Hematopoietic multipotent progenitor cell treated with erythropoietin and hydrocortisone succinate and interleukin-3 and kit ligand, for 8 days (in vitro differentiated cells): ENCODE measurements at places on chromosomes 3 and 15.

GRCh38 chr3:180575571-180575970 lies 26.4 kb upstream of the TTC14 start:
- no peak for DNase-seq

- no peak for DNase-seq
Measured at GRCh38 chr3:137771401-137772213, 7.5 kb downstream of the SOX14 start.

DNA sequence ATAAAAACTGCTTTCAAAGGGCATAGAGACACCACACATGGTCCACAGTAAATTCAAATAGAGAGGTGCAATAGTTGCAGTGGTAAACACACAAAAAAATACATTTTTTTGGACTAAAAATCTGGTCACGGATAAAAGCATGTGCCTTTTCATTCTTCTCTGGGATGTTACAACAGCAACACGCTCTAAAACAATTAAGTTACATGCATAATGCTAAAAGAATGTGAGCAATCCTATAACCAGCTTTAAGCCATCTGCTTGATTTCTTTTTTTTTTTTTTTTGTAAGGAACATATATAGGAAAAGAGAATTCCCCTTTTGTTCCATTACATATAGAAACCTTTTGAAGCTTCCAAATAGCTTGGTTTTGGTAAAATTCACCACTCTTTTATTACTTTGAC lies 20.0 kb downstream of the WNT5A start:
- no peak for DNase-seq

DNA sequence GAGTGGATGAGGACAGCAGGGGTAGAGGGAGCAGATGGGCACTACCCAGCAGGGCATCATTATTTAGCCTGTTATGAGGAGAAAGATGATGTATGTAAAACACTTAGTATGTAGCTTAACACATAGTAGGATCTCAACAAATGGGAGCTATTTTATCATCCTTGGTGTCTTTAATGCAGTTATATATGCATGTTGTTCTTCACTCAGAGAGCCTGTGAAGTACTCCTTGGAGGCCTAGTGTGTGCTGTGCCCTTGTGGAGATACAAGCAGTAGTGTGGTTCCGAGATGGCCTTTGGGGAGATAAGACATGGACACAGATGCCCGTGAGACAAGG lies 124.2 kb downstream of the LIPC start:
- DNase-seq = no peak

DNA sequence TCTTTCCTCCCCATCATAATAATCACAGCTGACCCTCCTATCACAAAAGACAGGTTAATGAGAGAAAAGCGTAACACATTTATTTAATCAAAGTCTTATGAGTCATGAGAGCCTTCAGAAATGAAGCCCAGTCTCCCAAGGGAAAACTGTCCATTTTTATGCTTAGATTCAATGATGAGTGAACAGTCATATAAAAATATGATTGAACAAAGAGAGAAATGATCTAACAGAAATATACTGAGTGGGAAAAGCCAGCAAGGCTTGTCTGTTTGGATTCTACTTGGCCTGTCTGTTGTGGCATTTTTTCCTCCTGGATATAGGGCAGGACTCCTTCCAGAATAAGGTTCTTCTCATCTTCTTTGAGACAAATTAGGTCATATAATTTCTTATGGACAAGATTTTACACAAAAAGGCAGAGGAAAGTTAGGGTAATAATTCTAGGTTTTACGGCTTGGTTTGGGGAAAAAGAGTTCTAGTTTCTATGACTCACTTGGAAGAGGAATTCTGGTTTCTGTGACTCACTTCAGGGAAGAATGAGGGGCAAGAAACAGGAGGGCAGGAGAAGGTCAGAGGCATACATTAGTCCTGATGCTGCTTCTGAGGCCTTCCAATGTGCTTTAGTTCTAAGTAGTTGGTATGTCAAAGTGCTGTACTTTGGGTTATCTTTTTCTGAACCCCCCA lies 534.2 kb downstream of the ZIC1 start:
- no peak for DNase-seq

DNA sequence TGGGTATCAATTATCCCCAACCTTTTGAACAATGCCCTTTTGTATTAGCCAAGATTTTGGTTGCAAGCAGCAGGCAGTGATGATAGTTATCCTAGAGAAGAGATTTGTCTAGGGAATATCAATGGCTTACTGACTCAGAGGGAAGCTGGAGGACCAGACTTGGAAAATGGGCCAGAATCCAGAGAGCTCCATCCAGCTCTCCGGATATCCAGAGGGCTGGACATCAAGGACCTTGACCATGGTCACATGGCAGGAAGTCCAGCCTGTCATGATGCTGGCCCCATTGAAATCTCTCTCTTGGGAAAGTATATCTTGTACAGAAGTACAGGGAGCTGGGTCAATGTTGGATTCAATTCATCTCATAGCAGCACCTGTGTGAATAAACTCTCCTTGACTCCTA lies 148.5 kb upstream of the PDZRN3 start:
- no peak for DNase-seq

DNA sequence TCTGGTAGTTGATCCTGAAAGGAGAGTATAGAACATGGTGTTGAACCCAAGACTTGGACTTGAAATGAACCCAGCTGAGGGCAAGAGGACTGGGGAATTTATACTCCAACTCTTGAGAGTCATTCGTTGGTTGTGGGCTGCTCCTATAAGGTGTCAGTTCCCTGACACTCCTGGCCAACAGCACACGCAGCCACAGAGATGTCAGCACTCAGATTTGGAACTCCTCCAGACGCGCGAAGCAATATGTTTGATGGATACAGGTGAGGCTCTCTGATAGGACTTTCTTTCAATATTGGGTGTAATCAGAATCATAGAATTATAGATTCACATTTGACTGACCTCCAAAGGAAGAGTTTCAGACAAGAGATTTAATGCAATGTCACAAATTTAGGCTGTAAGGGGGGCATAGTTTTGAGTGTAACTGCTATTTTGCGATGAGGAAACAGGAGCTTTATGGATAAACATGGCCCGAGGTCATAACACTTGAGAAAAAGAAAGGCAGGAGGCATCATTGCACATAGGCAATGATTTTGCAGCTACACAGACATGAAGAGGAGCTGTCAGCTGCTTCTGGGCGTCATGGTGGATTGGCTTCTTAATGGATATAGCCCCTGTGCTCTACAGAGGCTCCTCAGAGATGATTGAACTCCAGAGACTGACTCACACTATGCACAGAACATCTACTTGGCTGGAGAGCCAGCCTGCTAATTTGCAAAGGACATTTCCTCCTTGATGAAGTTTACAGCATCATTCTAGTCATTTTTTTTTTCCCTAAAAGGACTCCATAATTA lies 569.2 kb upstream of the RGMA start:
- no peak for DNase-seq

- no peak for DNase-seq
Measured at GRCh38 chr3:142647856-142648255, 51.7 kb downstream of the PLS1 start.

- DNase-seq = no peak
Measured at GRCh38 chr15:85047271-85047948, 65.8 kb downstream of the PDE8A start.

- no peak for DNase-seq
Measured at GRCh38 chr15:68885070-68885469, 45.3 kb upstream of the SPESP1 start.

DNA sequence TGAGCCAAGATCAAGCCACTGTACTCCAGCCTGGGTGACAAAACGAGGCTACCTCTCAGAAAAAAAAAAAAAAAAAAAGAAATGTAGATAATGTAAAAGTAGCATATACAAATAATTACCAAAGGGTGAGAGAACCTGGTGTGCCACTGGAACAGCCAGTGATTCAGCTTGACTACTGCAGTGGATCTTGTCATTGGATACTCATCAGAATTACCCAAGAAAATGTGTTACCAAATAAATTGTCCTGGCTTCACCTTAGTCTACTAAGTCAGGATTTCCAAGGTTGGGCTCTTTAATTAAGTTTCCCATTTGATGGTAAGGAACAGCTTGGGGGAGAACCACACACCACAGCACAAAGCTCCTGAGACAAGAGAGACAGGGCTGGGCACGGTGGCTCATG lies 1.5 kb downstream of the NICN1 start:
- DNase-seq = no peak

GRCh38 chr3:65659396-65659795 lies 379.3 kb downstream of the MAGI1 start:
- DNase-seq = no peak

- no peak for DNase-seq
Measured at GRCh38 chr3:87491843-87492242, 215.5 kb upstream of the POU1F1 start.

DNA sequence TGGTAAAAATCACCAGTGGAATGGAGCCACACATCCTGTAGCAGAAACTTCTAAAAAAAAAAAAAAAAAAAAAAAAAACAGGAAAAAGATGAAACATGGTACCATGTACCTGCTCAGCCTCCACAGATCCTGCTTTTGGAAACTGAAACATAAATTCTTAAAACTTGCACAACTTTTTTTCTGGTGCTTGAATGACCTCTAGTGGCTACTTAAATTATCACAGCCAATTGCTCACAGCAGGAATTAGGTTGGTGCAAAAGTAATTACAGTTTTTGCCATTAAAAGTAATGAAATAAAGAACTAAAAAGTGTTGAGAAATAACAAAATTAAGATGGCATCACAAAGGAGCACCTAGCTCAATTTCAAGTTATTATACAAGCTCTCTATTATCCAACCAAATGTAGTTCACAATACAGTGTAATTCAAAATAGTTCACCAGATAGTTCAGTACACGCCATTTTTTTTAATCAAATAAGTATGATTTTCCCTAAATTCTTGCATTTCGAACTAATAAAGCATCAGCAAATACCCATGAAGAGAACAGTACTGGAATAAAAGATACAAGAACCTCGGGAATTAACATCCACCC lies 80.6 kb downstream of the ULK4 start:
- DNase-seq = peak; percentile 59

- no peak for DNase-seq
Measured at GRCh38 chr3:11024181-11024580, 31.6 kb downstream of the SLC6A1 start.

DNA sequence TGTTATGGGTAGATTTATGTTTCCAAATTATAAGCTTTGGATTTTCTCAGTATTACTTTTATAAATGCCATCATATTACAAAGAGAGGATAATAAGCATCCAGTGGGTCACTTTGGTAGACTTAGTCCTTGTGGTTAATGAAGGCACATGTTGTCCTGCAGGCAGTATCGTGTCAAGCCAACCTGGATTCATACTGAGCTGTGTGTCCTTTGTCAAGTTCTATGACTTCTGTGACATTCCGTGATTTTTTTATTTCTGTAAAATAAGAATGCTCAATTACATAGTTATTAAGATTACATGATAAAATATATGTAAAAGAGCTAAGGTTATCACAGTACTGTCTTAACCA lies 257.7 kb downstream of the RBMS3 start:
- DNase-seq = no peak

DNA sequence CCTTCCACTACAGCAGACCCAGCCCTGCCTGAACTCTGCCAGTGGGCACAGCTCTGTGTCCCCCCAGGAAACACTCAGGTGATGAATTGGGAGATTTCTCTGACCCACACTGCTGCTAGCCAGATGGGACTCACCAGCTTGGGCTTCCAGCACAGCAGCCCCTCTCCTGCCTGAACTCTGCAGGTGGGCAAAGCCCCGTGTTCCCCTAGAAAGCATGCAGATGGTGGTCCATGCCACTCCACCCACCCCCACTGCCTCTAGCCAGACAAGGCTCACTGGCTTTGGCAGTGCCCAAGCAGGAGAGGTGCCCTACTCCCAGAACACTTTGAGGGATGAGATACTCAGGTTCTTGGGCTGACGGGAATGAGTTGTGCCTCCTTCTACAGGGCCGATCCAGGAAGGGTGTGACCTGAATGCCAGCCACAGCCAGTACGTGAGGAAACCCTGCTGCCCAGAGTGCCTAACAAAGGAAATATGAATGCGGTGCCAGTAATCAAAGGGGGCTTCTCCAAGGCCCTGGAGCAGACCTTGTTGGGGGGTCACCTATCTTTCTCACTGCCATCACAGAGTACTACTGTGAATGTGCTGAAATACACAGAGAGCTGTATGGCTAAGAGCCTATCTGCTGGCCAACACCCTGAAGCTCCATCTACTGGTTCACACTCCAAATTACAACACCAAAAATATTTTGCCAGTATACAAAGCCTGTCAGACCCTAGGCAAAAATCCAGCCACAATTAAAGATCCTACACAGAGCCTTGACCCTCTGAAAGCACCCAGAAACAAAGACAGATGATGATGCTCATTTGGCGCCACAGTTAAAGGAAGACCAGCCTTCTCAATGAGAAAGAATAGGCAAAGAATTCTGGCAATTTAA lies 61.9 kb downstream of the BTLA start:
- DNase-seq = peak; percentile 41

DNA sequence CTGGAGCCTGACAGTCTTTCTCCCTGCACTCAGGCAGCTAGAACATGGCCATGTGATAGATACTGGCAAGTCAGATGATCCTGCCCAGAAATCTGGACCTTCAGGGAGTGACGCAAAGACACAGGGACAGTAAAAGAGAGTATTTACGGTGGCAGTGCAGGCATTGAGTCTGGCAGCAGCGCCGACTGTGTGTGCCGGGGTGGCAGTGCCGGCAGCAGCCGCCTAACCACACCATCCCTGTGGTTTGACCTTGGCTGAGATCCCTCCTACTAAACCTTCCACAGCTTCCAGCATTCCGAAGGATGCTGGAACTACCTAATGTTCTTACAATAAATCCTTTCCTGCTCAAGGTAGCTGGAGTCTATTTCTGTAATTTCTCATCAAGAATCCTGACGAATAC lies 4.6 kb upstream of the TSPAN3 start:
- no peak for DNase-seq

DNA sequence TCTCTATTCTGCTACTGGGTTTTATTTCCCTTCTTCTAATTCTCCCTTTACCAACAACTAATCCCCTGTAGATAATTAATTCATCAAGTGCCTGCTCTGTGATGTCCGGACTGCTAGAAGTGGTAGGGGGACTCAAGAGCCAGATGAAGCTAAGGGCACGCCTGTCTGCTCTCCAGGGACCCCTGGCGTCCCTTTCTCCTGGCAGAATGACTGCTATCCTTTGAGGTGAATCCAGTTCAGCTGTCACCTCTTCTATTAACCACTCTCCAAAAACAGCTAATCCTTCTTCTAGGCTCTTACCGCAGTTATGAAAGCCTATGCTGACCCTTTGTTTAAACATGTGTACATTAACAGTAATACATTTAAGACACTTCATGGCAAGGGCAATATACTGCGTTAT lies 1.4 kb upstream of the CHRNA7 start:
- no peak for DNase-seq

DNA sequence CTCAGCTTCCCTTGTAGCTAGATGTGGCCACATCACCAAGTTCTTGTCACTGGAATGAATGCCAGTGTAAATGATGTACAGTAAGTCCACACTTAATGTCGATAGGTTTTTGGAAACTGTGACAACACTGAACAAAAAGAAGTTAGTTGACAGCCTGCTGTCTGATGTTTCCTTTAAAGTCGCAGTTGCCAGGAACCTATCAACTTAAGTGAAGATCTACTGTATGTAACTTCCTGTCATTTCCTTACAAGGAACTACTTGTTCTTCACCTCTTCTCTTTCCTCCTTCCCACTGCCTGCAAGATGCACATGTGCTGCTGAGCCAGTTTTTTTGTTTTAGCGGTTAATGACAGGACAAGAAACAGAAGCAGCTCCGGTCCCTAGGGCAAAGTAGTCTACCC lies 44.6 kb downstream of the HDGFL3 start:
- DNase-seq = no peak

- DNase-seq = no peak
Measured at GRCh38 chr3:71433631-71434030, 149.9 kb downstream of the FOXP1 start.
